Posterior vena cava (tissue), 2 donors: ENCODE measurements at places on chromosomes 16 and 17. TPM values are rescaled to one million over a fixed set of nuclear protein-coding genes. Genes with fewer than 3 reads are reported as not detected.

KRTAP4-1 gene
- total RNA-seq: not detected

CAPNS2 gene
- not detected for total RNA-seq

KCNG4 gene
- total RNA-seq: not detected

TMIGD1 gene
- not detected for total RNA-seq

EVPLL gene
- not detected for total RNA-seq

OR1F1 gene
- total RNA-seq: not detected

C17orf78 gene
- total RNA-seq: not detected

RNFT1 gene
- 13.6 TPM for total RNA-seq

NAGS gene
- 1.2 TPM for total RNA-seq

AARS1 gene
- total RNA-seq: 86.3 TPM

SCGB1C2 gene
- not detected for total RNA-seq

DBNDD1 gene
- total RNA-seq: 0.88 TPM

STH gene
- total RNA-seq: not detected
